ENCODE measurements at places on chromosomes 4 and X.

DNA sequence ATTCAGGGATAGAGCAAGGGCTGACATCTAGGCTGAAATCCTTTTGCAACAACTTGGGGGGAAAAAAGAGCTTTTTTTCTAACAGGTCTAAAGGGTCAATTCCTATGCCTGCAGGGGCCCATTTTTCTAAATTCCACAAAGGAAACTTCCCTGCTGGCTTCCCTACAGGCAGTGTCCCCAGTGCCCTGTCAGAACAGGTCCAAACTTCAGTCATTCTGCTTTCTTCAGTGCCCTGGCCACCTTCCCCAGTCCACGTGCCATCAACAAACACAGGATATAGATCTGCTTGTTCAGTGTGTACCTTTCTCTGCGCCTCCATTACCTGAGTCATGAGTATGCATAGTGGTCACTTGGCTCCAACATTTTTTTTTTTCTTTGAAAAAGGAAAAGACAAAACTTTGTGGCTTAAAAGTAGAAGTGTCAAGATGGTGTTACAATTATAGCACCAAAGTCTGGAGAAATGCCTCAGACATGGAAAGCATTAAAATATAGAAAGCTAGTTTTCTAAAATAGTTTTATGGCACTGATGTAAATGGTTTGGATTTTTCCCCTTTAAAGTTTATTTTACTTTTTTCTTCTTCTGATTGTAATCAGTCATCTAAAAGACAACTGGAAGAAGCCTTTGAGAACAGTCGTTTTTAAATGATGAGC, 84.0 kb upstream of the JADE1 start:
- DNase-seq = no peak

- DNase-seq = no peak
Observed at GRCh38 chrX:41457613-41458192, 10.6 kb downstream of the NYX start.

- DNase-seq = no peak
Observed at GRCh38 chrX:21171181-21171580, 203.0 kb upstream of the CNKSR2 start.

GRCh38 chrX:119375561-119375960, 23.6 kb upstream of the SLC25A43 start:
- DNase-seq = no peak

DNA sequence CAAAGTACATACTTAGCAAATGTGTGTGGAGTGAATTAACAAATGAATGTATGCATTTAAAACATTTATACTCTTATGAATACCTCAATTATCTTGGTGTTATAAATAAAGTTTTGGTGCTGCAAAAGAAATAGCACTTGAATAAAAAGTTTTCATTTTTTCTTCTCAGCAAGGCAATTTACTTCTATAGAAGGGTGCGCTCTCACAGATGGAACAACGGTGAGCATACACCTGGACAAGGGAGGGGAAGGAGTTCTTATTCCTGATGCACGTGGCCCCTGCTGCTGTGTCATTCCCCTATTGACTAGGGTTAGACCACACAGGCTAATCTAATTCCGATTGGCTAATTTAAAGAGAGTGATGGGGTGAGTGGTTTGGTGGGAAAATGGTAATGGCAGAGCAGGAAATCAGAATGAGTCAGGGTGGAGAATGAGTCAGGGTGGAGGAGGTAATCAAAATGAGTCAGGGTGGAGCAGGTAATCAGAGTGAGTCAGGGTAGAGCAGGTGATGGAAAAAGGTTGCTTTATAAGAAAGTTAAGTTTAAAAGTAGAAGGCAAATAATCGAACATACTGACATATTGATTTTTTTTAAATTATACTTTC, 28.2 kb upstream of the PGK1 start:
- no peak for DNase-seq

- no peak for DNase-seq
Observed at GRCh38 chr4:152038238-152038637, 277.4 kb upstream of the GATB start.

DNA sequence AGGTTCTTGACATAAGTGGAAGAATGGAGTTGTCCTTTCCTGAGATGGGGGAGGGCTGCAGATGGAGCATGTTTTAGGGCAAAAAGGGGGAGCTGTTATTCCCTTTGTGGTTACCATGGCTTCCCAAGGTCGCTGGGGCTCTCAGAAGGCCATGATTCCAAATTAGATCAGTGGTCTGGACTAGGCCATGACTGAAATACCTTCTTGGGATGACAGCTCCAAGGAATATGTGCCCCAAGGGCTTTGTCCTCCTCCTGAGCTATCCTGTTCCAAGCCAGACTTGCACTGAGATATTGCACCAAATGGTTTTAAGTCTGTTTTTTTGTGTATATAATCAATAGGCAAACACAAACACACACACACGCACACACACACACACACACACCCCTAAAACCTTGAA, 3.0 kb upstream of the RBPJ start:
- no peak for DNase-seq

GRCh38 chr4:57443308-57443707, 333.1 kb upstream of the IGFBP7 start:
- no peak for DNase-seq

- no peak for DNase-seq
Observed at GRCh38 chr4:41013746-41014145, 200.6 kb downstream of the APBB2 start.

DNA sequence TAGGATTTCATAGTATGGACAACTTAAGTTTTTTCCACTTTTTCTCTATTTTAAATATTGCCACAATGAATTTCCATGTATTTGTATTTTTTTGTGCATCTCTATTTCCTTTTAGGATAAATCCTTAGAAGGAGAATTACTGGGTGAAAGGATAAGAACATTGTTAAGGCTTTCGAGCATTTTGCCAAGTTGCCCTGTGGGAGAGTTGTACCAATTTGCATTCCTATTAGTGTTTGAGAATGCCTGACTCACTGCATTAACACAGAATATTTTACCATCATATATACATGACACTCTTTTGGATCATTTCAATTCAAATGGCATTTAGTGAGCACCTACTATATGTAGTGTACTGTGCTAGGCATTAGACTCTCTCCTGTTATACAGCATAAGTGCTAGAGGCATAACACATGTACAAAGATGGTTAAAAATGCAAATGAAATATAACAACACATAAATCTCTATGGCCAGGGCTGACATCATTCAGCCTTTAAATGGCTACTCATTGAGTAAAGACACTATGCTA, 57.0 kb downstream of the PLAC1 start:
- no peak for DNase-seq

DNA sequence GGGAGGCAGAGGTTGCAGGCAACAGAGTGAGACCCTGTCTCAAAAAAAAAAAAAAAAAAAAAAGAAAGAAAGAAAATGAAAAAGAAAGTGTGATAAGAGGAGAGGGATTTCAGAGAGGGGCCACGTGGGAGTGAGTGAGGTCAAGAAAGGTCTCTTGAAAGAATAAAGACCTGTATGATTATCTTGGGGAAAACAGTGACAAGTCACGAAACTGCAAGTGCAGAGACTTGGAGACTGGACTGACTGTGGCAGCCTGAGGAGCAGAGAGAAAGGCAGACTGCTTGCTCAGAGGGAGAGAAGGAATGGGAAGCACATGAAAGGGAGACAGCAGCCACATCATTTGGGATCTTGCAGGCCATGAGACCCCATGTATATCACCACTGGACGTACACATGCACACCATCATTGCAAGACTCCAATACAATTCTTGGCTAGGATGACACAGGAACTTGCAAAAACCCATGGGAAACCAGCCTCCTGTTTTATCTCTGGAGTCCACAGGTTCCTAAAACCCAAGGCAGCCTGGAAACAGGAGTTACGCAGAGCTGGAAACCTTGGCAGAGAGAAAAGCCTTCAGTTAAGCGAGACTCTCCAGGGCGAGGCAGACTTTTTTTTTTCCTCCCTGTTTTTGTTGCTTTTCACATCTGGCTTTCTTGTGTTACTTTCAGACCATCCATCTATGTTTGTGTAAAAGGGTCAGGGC, 207.0 kb upstream of the TBL1X start:
- DNase-seq = no peak

DNA sequence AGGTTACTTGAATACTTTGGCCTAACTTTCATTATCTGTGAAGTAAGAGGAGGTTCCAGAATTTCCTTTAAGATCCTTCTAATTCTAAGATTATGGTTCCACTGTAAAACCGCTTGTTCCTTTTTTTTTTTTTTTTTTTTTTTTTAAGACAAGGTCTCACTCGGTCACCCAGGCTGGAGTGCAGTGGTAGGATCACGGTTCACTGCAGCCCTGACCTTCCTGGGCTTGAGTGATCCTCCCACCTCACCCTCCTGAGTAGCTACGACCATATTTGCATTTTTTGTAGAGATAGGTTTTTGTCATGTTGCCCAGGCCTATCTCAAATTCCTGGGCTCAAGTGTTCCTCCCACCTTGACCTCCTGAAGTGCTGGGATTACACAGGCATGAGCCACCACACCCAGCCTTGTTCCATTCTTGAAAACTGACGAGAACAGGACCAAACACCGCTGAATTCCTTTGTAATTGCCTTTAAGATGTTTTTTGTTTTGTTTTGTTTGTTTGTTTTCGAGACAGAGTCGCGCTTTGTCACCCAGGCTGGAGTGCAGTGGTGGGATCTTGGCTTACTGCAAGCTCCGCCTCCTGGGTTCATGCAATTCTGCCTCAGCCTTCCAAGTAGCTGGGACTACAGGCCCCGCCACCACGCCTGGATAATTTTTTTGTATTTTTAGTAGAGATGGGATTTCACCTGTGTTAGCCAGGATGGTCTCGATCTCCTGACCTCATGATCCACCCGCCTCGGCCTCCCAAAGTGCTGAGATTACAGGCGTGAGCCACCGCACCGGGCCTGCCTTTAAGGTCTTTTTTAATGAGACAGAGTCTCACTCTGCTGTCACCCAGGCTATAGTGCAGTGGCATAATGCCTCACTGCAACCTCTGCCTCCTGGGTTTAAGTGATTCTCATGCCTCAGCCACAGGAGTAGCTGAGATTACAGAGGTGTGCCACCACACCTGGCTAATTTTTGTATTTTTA, 6.8 kb downstream of the PDS5A start:
- DNase-seq = no peak
